ENCODE measurements at places on chromosomes 16 and 17.

- DNase-seq: no peak
Observed at GRCh38 chr17:17580662-17581470, 10.6 kb downstream of the PEMT start.

- no peak for DNase-seq
Observed at GRCh38 chr17:45230410-45230786, 8.7 kb downstream of the FMNL1 start.

DNA sequence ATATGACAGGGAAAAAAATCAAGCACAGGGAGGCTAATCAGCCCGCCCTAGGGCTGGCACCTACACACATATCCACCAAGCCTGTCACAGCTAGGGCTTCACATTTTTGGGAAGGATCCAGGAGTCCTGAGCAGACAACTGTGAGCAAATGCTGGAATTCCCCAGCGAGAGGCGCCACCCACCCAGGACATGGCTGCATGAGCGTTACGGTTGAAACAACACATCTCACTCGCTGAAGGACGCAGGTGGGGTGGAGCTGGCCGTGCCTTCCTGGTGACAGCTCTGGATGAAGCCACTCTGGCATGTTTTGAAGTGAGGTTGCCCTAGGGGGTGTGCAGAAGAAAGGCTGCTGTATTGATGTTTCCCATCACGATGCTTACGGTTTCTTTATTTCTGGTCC, 315.1 kb upstream of the EEF2KMT start:
- DNase-seq: no peak

GRCh38 chr17:79628861-79629547, 18.2 kb upstream of the RBFOX3 start:
- DNase-seq: no peak

DNA sequence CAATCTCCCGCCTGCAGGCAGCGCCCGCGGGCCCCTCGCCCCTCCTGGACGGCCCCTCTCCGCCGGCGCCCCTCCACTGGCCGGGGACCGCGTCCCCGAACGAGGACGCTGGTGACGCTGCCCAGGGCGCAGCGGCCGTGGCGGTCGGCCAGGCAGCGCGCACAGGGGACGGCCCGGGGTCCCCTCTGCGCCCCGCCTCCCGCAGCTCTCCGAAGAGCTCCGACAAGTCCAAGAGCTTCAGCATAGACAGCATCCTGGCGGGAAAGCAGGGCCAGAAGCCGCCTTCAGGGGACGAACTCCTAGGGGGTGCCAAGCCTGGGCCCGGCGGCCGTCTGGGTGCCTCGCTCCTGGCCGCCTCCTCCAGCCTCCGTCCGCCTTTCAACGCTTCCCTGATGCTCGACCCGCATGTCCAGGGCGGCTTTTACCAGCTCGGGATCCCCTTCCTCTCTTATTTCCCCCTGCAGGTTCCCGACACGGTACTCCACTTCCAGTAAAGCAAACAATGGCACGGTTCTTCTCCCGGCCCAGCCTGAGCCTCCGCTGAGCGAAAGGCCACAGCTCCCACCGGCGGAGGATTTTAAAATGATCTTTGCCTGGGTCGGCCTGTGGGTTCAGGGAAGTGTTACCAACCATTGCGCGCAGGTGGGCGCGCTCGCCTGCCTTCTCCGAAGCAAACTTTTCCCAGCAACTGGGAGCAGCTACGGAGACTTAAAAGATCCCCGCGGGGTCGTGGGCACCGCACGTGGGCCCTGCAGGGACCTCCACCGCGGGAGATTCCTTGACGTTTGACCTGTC, 1.1 kb downstream of the FOXL1 start:
- no peak for DNase-seq

GRCh38 chr16:14179116-14179515, 108.0 kb downstream of the MRTFB start:
- no peak for DNase-seq

DNA sequence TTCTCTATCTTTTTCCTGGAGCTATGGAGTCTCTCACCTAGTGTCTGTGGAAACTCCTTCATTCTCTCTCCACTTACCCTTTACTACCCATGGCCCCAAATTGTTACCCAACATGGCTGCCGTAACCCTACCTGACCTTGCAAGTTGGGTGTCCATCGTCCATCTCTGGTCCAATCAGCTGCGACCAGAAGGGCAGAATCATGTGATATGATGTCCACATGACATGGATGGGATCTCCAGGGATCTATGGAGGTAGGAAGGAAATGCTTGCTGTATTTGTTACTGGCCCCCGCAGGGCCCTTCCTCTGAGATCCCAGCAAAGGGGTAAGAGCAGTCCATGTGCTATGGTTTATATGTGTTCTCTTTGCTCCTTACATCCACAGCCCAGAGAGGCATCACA, 8.0 kb upstream of the DRC7 start:
- no peak for DNase-seq

GRCh38 chr17:4958102-4958501, 7.2 kb downstream of the ENO3 start:
- DNase-seq: no peak

DNA sequence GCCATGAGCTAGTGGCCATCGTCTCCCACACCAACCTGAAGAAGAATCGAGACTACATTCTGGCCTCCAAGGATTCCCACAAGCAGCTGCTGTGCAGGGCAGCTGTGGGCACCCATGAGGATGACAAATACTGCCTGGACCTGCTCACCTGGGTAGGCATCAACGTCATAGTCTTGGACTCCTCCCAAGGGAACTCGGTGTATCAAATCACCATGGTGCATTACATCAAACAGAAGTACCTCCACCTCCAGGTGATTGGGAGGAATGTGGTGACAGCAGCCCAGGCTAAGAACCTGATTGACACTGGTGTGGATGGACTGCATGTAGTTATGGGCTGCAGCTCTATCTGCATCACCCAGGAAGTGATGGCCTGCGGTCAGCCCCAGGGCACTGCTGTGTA, 70.2 kb downstream of the GRIN2A start:
- no peak for DNase-seq

DNA sequence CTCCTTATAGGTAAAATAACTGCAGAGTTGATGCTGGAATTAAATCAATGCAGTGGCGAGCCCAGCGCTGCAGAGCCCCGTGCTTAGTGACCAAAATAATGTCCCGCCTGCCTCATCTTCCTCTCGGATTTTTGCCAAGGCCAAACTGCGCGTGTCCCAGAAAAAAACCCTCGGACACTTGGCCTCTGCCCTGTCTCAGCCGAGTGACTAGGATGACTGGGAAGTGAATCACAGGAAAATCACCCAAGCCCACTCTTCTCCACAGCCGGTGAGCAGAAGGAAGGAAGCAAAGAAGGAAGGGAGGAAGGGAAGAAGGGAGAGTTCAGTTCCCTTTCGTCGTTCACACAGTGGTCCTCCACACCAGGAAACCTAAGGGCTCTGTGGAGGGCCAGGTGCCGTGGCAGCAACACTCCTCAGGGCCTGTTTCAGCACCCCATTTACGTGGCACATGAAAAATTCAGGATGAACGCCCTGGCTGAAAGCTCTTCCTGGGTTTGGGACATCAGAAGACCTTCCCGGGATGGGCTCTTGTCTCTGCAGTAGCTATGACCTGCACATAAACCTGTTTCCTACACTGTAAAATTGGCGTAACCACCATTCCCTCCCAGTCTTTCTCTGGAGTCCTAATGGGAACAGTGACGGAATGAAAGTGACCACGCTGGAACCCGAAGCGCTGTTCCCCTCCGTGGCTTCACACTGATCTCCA, 25.4 kb upstream of the HOXB13 start:
- DNase-seq: no peak

GRCh38 chr16:85555719-85556455, 57.2 kb upstream of the GSE1 start:
- DNase-seq: no peak

GRCh38 chr16:78396673-78397072, 297.2 kb downstream of the WWOX start:
- no peak for DNase-seq

DNA sequence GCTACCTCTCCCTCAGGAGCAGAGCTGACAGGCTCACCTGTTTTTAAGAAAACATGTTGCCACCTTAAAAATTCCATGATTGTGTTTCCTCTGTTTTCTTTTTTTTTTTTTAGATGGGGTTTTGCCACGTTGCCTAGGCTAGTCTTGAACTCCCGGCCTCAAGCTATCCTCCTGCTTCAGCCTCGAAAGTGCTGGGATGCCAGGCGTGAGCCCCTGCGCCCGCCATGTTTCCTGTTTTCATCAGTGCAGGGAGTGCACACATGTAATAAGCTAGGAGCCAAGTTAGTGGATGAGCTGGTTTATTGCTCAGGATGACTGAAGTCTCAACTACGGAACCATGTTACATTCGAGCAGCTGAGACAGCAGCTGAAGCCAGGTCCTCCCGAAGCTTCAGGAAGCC, 13.6 kb downstream of the MRM3 start:
- DNase-seq: no peak

GRCh38 chr17:43324205-43324893, 74.4 kb upstream of the ARL4D start:
- DNase-seq: no peak

GRCh38 chr16:50550035-50550434, 1.8 kb downstream of the NKD1 start:
- no peak for DNase-seq

DNA sequence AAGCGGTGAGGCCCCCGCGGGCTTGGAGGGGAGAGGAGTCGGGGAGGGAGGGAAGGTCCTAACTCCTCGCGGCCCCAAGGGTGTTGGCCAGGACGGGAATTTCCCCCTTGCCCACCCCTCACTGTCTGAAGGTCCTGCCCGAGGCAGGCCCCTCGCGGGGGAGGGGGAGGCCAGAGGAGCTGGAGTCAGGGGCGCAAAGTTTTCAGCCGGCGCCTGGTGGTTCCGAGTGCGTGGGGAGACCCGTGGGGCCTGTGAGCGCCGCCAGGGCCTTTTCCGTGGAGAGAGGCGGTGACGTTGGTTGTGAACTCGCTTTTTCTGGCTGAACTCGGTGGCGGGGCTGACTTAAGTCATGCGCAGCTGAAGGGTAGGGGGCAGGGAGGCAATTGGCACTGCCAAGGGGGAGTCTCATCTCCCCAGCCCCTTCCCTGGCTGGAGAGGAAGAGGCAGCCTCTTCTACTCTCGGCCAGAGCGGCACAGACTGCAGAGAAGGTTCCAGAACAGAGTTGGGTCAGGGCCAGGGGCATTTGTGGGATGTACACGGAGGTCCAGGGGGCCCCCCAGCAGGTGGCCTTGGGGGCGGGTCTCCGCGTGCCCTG, 1.5 kb downstream of the CACNA1H start:
- DNase-seq: no peak

DNA sequence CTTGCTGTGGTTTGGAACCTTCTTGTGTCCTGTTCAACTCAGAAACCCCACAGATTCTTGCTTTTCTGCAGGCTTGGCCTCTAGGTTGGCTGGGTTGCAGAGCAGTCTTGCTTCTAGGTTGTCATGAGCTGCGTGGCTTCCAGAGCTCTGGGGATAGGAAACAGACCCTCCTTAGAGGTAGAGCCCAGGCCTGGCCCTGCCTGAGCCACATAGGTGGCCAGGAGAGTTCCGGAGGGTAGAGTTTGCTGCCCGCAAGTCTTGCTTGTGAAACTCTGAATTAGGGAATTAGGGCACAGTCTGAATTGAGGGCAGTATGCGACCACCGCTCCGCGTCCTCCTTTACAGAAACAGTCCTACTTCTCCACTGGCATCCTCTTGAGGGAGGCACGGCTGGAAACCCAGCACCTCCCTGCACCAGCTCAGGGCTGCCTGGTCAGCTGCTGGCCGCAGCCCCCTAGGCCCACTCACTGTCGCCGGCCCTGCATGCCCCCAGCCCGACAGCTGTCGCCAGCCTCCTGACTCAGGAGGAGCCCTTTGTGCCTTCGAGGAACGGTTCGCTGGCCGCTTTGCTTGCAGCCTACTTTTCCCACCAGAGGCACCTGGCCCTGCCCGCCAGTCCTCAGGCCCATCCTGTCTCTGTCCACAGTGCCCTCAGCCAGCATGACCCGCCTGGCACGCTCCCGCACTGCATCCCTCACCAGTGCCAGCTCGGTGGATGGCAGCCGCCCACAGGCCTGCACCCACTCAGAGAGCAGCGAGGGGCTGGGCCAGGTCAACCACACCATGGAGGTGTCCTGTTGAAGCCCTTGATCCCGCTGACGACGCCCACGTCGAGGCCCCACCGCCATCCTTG, 4.3 kb upstream of the SETD6 start:
- DNase-seq: no peak

DNA sequence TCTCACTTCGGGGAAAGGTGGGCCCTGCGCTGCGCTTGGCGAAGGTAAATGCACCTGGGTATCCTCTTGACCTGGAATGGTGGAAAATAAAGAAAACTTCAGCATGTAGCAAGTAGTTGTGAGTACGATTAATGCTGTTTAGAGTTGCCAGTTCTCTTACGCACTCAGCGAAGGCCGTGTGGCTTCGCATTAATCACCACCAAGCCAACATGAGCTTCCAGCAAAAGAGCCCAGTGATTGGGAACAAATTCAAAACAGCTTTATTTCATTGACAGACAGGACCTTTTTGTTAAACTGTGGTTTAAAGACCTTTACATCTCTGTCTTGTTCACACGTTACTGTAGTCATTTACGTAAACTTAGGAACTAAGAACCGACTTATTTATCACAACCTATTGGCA, 531.4 kb downstream of the MAF start:
- DNase-seq: no peak

GRCh38 chr17:5237541-5238016, 2.9 kb upstream of the SCIMP start:
- no peak for DNase-seq

DNA sequence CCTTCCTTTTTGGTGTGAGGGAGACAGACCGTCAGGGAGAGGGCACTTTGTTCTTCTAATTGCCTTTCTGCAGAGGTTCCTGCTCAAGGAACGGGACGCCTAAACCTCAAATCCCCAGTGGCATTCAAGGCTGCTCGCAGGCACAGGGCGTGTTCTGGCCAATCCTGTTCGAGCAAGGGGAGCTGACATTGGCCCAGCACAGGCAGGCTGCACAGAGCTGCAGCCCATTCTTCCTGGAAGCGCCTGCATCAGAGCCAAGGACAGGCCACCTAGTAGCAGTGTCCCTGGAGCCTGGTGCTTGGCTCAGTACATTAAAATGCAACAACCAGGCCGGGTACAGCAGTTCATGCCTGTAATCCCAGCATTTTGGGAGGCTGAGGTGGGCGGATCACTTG, 72.2 kb upstream of the CREBBP start:
- peak; percentile 53 for DNase-seq

GRCh38 chr17:38601539-38602351, 4.0 kb downstream of the SRCIN1 start:
- DNase-seq: no peak

DNA sequence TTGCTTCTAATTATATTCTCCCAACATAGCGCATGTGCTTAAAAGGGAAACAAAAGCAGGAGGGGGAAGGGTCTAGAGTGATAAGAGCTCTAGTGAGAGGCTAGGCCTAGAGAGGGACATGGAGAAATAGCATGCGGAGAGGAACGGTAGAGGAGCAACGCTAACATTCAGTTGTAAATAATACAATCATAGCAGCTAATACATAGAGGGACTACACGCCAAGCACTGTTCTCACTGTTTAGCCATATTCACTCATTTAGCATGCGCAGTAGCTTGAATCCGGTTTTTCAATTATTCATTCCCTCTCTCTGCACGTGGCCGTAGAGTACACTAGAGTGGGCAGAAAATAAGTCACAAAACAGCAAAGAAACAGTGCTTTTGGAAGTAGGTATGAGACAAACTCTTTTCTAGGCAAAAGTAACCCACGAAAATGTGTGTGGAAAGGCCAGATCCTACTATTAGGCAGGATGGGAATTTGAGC, 1.7 kb upstream of the ALOX12 start:
- no peak for DNase-seq
